ENCODE measurements at places on chromosomes 2 and 18.

DNA sequence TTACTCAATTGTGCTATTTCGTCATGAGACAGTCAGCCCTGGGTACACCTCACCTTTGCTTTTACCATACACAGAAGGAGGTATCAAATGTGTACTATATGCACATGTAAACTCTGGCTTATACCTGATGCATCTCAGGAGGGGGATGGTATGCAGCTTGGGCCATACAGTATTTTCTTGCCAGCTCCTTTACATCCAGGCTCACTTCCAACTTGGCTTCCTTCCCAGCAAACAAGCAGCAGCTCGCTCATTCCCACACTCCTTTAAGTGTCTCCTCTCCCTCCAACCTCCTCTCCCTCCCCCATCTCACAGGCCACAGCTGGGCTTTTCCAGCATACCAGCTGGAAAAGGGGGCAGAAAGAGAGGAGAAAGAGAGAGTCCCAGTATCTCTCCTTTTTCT lies 9.6 kb downstream of the MARCHF4 start:
- no peak for DNase-seq

- no peak for DNase-seq
These were observed 110.9 kb upstream of the EPC2 start for GRCh38 chr2:148533685-148534084.

DNA sequence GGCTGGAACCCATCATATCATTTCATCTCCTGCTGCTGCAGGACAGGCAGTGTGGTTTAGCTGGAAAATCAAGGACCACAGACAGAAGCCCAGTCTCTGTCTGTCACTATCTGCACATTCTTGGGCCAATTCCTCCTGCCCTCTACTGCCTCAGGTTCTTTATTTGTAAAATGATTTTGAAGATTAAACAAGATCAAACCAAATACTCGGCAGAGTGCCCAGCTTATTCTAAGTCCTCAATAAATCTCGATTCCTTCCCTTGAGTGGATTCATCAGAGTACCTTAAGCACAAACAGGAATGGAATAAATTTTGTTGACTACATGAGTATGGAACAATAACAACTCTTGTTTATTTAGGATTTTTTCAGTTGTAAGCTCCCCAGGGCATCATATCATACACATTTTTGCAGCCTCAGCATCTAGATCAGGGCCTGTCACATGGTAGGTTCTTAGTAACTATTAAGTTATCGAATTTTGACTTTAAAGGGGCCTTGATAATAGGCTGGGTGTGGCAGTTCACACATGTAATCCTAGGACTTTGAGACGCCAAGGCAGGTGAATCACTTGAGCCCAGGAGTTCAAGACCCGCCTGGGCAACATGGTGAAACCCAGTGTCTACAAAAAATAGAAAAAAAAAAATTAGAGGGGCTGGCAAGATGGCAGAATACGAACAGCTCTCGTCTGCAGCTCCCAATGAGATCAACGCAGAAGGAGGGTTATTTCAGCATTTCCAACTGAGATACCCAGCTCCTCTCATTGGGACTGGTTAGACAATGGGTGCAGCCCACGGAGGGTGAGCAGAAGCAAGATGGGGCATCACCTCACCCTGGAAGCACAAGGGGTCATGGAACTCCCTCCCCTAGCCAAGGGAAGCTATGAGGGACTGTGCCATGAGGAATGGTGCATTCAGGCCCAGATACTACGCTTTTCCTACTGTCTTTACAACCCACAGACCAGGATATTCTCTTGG lies 11.1 kb downstream of the RHOB start:
- DNase-seq = no peak

- no peak for DNase-seq
These were observed 133.9 kb upstream of the CCDC195 start for GRCh38 chr2:224850081-224850480.

GRCh38 chr2:128531856-128532255 lies 213.2 kb upstream of the HS6ST1 start:
- DNase-seq = peak; percentile 23

- DNase-seq = peak; percentile 17
These were observed 62.5 kb downstream of the SLC4A3 start for GRCh38 chr2:219689676-219690628.

GRCh38 chr2:201404699-201405280 lies 46.5 kb downstream of the TRAK2 start:
- no peak for DNase-seq

- peak; percentile 45 for DNase-seq
These were observed 23.8 kb downstream of the GNLY start for GRCh38 chr2:85718009-85718391.

DNA sequence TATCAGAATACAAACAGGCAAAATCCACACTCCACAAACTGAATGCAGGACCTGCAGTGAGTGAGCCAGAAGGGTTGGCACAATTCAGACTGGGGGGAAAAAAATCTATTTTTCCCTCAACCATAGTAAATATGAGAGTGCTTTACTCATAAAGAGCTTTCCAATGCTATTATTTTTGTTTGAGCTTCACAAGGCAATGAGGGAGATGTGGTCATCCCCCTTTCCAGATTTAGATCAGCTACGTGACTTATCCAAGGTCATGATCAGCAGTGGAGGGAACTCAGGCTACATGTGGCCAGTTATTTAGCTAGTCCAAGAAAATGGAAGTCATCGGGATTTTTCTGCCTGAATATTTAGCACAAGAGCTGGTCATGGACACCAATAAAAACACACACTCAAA lies 120.4 kb upstream of the KLF7 start:
- DNase-seq = no peak

- DNase-seq = no peak
These were observed 341.5 kb upstream of the ATP5MC3 start for GRCh38 chr2:175523001-175523400.

DNA sequence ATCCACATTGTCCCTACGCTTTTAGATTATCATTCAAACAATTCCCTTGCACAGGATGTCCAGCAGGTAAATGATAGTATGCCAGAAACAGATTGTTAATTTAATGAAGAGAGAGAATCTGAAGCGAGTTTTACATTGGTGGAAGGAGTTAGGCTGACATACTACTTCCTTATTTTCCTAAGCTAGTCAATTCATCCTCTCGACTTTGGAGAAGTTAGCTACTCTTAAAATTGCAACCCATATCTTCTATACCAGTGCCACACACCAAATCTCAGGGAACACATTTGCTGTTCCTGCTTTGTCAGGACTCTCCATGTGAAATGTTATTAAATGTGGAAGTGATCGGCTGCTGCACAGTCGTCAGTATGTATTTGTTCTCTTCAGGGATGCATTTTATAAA lies 249.2 kb downstream of the NAPG start:
- DNase-seq = no peak

GRCh38 chr2:14654835-14655282 lies 22.3 kb downstream of the LRATD1 start:
- DNase-seq = no peak

DNA sequence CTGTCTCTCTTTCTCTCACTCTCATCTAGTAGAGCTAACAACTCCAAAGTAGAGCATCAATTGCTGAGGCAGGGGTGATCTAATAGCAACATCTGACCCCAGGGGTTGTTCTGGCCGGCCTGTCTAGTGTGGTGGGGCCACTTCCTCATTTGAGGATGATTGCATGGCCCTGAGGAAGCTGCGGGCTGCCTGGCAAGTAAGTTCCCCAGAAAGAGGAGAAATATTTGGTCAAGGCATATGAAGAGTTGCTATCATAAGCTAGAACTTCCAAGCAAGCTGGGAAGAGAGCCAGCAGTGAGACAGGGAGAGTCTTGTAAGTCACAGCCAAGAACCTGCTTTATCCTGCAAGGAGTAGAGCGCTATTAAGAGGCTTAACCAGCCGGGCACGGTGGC lies 50.8 kb upstream of the TMEM87B start:
- DNase-seq = no peak

- DNase-seq = no peak
These were observed 12.1 kb downstream of the EHBP1 start for GRCh38 chr2:62717503-62718081.

GRCh38 chr2:45171136-45171501 lies 161.9 kb upstream of the SIX2 start:
- no peak for DNase-seq

DNA sequence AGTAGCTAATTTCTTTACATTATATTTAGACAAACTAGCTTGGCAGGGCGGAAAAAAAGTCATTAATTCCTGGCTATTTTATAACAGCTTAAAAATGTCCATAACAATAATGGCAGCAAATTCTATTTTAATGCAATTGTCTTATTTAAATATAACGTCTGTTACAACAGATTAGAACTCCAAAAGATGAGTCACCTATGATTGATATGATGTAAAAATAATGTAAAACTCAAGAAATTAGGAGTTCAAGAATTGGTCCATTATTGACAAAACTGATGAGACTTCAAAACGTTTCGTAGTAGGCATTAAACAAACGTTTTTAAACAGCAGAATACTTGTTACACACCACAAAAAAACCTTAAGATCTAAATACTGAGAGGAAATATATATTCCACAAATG lies 2.7 kb downstream of the XPO1 start:
- no peak for DNase-seq

- DNase-seq = no peak
These were observed 21.5 kb upstream of the TNP1 start for GRCh38 chr2:216881411-216881810.

GRCh38 chr2:50066873-50067272 lies 912.6 kb upstream of the FSHR start:
- no peak for DNase-seq

DNA sequence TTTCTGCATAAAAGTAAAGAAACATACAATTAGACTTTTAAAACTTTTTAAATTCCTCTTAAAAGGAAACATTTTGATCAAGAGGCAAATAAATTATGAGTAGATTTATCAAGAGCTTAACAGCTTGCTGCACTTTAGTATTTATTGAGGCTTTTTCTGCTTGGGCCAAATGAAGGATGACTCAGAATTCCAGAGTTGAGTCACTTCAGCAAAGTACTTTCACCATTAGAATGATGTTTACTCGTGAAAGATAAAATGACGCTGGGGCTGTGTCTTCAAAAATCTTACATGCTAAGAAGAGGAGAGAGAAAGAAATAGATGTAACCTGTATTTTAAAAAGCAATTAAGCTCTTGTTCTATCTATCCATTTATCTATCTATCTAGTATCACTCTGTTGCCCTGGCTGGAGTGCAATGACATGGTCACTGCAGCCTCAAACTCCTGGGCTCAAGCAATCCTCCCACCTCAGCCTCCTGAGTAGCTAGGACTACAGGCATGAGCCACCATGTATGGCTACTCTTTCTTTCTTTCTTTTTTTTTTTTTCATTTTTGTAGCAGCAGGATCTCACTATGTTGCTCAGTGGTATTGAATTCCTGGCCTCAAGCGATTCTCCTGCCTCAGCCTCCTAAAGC lies 75.3 kb upstream of the RIOK3 start:
- no peak for DNase-seq

DNA sequence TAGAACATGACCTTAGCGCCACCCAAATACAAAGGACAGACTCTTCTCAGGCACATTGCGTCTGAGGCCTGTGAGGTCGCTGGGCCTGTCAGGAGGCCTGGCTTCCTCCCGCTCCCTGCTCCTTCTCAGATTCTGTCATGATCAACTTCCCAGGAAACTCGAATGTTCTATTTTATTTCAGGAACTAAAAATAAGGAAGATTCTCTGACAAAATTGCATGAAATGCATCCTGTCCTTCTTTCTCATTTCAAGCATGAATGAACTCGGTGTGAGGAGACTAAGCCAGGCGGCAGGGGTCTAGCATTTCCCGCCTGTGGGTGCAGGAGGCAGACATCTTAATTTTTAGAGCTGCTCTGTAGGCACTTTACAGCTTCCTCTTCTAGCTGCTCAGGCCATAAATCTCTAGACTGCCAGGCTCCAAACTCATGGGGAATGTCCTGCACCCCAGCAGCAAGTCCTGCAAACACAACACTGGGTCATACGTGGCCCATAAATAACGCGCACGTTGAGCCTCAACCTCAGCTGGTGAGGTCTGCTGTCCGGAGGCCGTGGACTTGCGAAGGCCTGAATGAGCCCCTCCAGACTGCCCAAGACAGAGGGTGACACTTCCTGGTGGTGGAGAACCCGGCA lies 109.7 kb upstream of the ZNF236 start:
- DNase-seq = no peak

DNA sequence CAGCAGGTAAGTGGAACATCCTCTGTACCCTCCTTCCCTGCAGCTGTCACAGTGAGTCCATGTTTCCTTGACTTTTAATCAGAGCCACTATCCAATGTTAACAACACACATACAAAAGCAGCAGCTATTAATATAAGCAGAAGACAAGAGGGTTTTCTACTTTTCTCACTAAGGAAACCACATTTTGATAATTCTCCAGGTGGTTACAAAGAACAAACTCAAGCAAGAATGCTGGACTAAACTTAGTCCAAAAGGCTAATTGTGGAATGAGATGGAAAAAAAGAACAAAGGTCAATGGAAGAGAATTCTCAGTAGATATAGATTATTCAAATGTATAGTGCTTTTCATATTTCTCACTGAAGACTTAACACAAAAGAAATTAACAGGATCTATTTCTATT lies 176.9 kb upstream of the SLC39A10 start:
- no peak for DNase-seq

- peak; percentile 44 for DNase-seq
These were observed 204.5 kb downstream of the ARL4C start for GRCh38 chr2:234292205-234292961.

DNA sequence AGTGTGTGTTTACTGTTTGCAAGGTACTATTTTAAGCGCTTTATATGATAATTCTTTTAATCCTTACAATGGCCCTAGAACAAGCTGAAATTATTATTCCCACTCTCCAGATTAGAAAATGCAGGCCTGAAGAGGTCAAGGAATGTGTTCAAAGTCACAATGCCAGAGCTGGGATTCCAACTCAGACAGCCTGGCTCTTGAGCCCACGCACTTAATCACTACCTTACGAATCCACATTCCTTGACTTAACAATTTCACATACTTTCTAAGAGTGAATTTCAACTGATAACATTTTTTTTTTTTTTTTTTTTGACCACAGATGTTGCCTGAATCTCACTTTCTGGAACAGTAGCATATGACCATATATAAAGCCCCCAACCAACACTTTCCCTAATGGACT lies 400.3 kb downstream of the NCKAP5 start:
- no peak for DNase-seq

GRCh38 chr18:62131301-62131909 lies 55.5 kb downstream of the PIGN start:
- DNase-seq = peak; percentile 80

GRCh38 chr2:231554748-231555545 lies 24.7 kb upstream of the NMUR1 start:
- DNase-seq = no peak

GRCh38 chr18:57461652-57462269 lies 26.6 kb downstream of the ONECUT2 start:
- no peak for DNase-seq

DNA sequence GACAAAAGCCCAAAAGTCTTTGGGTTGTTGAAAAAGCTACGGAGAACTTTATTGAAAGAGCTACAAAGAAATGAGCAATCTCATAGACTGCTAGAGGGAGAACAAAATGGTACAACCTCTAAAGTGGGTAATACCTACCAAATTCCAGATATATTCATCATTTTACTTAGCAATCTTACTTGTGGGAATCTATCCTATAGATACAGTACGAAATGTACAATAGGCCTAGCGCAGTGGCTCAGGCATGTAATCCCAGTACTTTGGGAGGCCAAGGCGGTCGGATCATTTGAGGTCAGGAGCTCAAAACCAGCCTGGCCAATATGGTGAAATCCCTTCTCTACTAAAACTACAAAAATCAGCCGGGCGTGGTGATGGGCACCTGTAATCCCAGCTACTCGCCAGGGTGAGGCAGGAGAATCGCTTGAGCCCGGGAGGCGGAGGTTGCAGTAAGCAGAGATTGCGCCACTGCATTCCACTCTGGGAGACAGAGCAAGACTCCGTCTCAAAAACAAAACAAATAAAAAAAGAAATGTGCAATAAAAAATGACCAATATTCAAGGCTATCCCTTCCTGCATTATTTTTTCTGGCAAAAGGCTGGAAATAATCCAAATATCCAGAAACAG lies 10.1 kb downstream of the EXOC6B start:
- DNase-seq = no peak

GRCh38 chr2:66301022-66301766 lies 133.7 kb upstream of the MEIS1 start:
- DNase-seq = peak; percentile 2

All from NCI-H146 (cell line).